Thoracic aorta (tissue), 2 donors: ENCODE measurements at places on chromosomes 4 and X.

DNA sequence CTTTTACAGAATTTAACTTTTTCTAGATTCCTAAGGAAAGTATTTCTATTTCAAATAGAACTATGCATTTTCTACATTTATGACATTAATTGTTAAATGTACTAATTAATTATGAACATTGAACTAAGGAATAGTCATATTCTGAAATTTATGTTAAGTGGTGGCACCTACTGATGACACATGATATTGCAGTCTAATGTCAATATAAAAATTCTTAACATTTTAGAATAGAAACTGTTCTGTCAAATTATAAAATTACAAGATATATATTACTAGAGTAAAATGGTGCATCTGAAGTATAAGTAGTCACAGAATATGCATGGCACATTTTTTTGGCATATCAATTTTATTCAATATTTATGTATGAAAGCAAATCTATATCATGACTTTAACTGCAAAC is 40.2 kb upstream of the NDNF start:
- DNase-seq = no peak

- DNase-seq = no peak
Measured at GRCh38 chr4:155173371-155173770, 35.1 kb upstream of the NPY2R start.

- DNase-seq = no peak
Measured at GRCh38 chr4:107835406-107835805, 10.7 kb downstream of the SGMS2 start.

- DNase-seq = no peak
Measured at GRCh38 chr4:125105561-125105960, 209.2 kb upstream of the FAT4 start.
